ENCODE measurements at places on chromosomes 6 and 20. TPM values are rescaled to one million over a fixed set of nuclear protein-coding genes. Genes with fewer than 3 reads are reported as not detected.

The XKR7 gene
- total RNA-seq, result not detected

The ZSCAN23 gene
- 4.1 TPM for total RNA-seq

The DNAH8 gene
- total RNA-seq, result 0.08 TPM

The ELOVL2 gene
- total RNA-seq, result not detected

The MYT1 gene
- total RNA-seq, result 0.12 TPM

The VPS16 gene
- 44.1 TPM for total RNA-seq

The SNX9 gene
- 47.8 TPM for total RNA-seq

The PPDPF gene
- 158 TPM for total RNA-seq

The TFEB gene
- total RNA-seq, result 10.7 TPM

The SLC22A2 gene
- total RNA-seq, result not detected

The WASF1 gene
- total RNA-seq, result 27.7 TPM

GRCh38 chr6:2661651-2662050, 89.1 kb downstream of the MYLK4 start:
- no peaks in the 10 kb centered on the region for H3K4me1 ChIP-seq
- no peak overlapping the region for H3K27ac ChIP-seq
- no peaks in the 10 kb centered on the region for H3K36me3 ChIP-seq
- no peaks in the 10 kb centered on the region for H3K27me3 ChIP-seq
- no peak overlapping the region for H3K4me3 ChIP-seq

GRCh38 chr6:40460380-40460779, 126.8 kb downstream of the LRFN2 start:
- DNase-seq, result no peak

GRCh38 chr6:131205481-131206244, 70.4 kb downstream of the AKAP7 start:
- no peak overlapping the region for H3K27ac ChIP-seq
- no peak overlapping the region for H3K4me3 ChIP-seq
- no peaks in the 10 kb centered on the region for H3K27me3 ChIP-seq

DNA sequence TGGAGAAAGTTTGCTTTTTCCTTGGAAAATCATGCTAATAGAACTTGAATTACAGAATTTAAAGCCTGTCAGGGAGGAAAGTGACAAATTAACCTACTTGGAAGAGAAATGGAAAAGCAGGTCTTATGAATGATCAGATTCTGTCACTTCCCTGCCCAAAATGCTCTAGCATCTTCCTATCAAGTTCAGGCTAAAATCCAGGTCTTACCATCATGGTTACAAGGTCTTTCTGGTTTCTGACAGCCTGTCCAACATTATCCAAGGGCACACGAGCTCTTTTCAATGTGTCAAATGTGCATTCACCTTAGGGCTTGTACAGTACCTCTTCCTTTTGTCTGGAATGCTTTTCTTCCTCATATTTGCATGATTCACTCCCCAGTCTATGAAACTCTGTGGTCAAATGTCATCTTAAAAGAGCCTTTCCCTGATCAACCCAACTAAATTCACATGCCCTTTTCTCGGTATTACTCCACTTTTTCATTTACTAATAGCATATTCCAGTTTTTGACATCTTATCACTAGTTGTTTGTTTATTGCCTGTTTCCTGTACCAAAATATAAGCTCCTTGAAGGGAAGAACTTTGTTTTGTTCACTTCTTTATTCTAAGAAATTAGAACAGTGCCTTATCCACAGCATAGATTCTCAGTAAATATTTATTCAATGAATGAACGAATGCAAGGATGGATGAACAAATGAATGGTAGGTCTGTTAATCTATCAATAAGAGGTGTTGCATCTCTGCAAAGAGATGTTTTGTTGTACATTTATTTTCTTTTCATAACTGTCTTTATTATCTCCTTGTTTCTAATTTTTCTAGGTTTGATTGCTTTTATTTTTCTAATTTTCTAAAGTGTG, 139.5 kb downstream of the BCAS1 start:
- H3K4me1 ChIP-seq, result peaks cover 5% of the 10 kb centered on the region
- no peak overlapping the region for H3K27ac ChIP-seq
- no peaks in the 10 kb centered on the region for H3K27me3 ChIP-seq
- no peaks in the 10 kb centered on the region for H3K36me3 ChIP-seq

GRCh38 chr20:1296922-1297321, 30.8 kb downstream of the SNPH start:
- H3K27ac ChIP-seq, result no peak overlapping the region
- no peak overlapping the region for H3K4me3 ChIP-seq
- H3K27me3 ChIP-seq, result no peaks in the 10 kb centered on the region
- DNase-seq, result no peak
- H3K4me1 ChIP-seq, result no peaks in the 10 kb centered on the region

DNA sequence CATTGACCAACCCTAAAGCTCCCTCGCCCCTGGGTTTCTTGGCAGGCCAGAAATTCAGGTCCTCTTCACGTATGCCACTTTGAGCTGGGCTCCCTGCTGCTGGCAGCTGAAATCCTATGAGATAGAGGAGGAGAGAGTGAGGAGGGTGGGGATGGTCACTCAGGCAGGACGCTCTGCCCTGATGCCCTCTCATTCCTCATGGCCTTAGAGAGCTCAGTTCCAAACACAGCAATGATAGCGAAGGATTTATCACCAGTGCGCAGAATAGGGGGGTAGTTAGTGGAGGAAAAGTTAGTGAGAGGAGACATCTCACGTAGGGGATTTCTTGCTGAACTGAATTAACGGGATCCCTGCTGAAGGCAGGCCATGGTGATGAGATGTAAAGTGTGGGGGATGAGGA, 84.2 kb upstream of the PMEPA1 start:
- H3K4me3 ChIP-seq, result no peak overlapping the region
- DNase-seq, result peak; percentile 1
- no peaks in the 10 kb centered on the region for H3K36me3 ChIP-seq
- H3K4me1 ChIP-seq, result no peaks in the 10 kb centered on the region

GRCh38 chr6:44002067-44002592, 125.1 kb downstream of the MRPL14 start:
- peak; percentile 40 for DNase-seq
- peak overlapping the region; percentile 32 for H3K4me3 ChIP-seq
- no peaks in the 10 kb centered on the region for H3K27me3 ChIP-seq
- H3K27ac ChIP-seq, result no peak overlapping the region

GRCh38 chr20:43102394-43102793, 87.3 kb downstream of the PTPRT start:
- H3K27ac ChIP-seq, result no peak overlapping the region
- H3K4me3 ChIP-seq, result no peak overlapping the region
- no peaks in the 10 kb centered on the region for H3K36me3 ChIP-seq
- no peaks in the 10 kb centered on the region for H3K27me3 ChIP-seq
- no peak for DNase-seq

- DNase-seq, result peak; percentile 73
- no peaks in the 10 kb centered on the region for H3K27me3 ChIP-seq
- H3K4me3 ChIP-seq, result peak overlapping the region; percentile 65
- peaks cover 5% of the 10 kb centered on the region for H3K4me1 ChIP-seq
Observed at GRCh38 chr6:107488875-107489635, 862 bp upstream of the SOBP start.

DNA sequence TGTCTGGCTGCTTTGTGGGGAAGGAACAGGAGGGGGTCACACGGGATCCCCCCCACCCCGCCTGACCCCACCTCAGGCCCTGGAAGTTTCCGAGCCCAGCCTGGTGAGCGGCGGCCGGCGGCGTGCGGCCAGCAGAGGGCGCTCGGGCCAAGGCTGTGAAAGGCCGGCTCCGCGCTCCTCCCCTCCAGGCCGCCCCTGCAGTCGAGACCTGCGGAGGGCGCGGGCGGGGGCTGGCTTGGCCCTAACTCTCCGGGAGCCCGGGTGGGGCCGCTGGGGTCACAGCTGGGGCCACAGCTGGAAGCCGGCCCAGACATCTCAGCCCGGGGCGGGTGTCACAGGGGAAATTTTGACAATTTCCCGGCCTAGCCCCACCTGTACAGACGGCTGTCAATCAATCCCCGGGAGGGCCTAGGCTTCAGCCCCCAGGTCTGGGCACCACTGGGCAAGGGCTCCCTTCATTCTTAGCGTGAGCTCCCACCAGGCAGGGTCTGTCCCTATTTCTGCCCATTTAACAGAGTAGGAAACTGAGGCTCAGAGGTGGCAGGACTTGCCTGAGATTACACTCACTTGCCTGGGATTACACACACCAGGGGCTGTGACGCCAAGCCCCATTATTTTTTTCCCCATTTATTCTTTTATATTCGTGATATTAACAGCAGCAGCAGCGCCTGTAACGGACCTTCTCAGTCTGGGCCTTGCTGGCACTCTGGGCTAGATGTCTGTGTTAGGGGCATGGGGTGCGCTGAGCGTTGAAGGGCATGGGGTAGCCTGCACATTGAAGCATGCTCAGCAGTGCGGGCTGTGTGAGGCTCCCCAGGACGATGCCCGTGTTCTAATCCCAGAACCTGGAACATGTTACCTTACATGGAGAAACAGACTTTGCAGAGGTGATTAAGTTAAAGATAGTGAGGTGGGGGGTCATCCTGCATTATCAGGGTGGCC, 23.0 kb downstream of the ZBP1 start:
- H3K4me3 ChIP-seq, result no peak overlapping the region
- H3K36me3 ChIP-seq, result no peaks in the 10 kb centered on the region
- H3K27ac ChIP-seq, result no peak overlapping the region
- peak; percentile 82 for DNase-seq
- H3K27me3 ChIP-seq, result no peaks in the 10 kb centered on the region
- H3K4me1 ChIP-seq, result peaks cover 2% of the 10 kb centered on the region

GRCh38 chr20:58682656-58683531, 9.7 kb upstream of the NPEPL1 start:
- no peak for DNase-seq
- H3K27ac ChIP-seq, result no peak overlapping the region
- no peaks in the 10 kb centered on the region for H3K27me3 ChIP-seq

GRCh38 chr20:17652411-17652810, 29.6 kb downstream of the RRBP1 start:
- H3K27me3 ChIP-seq, result no peaks in the 10 kb centered on the region
- no peak overlapping the region for H3K4me3 ChIP-seq
- no peaks in the 10 kb centered on the region for H3K36me3 ChIP-seq
- no peak overlapping the region for H3K27ac ChIP-seq
- peak; percentile 14 for DNase-seq

- H3K27me3 ChIP-seq, result peaks cover 6% of the 10 kb centered on the region
- H3K4me1 ChIP-seq, result peaks cover 1% of the 10 kb centered on the region
Observed at GRCh38 chr20:63011798-63012197, 5.0 kb upstream of the BHLHE23 start.

- no peak overlapping the region for H3K4me3 ChIP-seq
- H3K36me3 ChIP-seq, result no peaks in the 10 kb centered on the region
- no peaks in the 10 kb centered on the region for H3K4me1 ChIP-seq
- DNase-seq, result no peak
- H3K27me3 ChIP-seq, result no peaks in the 10 kb centered on the region
- H3K27ac ChIP-seq, result no peak overlapping the region
Observed at GRCh38 chr6:37906121-37906520, 86.6 kb downstream of the ZFAND3 start.

GRCh38 chr6:126182650-126183311, 157.1 kb upstream of the CENPW start:
- no peak overlapping the region for H3K4me3 ChIP-seq
- DNase-seq, result no peak
- no peak overlapping the region for H3K27ac ChIP-seq

DNA sequence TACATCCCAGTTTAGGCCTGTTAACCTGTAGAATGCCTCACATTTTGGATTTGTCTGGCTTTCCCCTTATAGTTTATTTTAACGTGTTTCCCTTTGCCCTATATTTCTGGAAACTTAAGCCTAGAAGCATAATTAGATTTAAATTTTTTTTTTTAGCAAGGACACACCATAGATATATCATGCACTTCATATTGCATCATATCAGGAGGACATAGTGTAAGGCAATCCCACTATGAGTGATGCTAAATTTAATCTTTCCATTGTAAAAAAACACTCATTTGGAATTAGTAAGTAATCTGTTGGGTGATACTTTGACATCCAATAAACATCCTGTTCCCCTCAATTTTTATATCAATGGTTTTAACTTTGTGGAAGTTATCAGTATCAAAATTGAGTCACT, 10.3 kb upstream of the FAXC start:
- H3K4me1 ChIP-seq, result no peaks in the 10 kb centered on the region
- DNase-seq, result no peak
- H3K27ac ChIP-seq, result no peak overlapping the region
- H3K27me3 ChIP-seq, result no peaks in the 10 kb centered on the region
- no peak overlapping the region for H3K4me3 ChIP-seq

- H3K36me3 ChIP-seq, result no peaks in the 10 kb centered on the region
- H3K27me3 ChIP-seq, result no peaks in the 10 kb centered on the region
- H3K4me1 ChIP-seq, result peaks cover 2% of the 10 kb centered on the region
- no peak overlapping the region for H3K4me3 ChIP-seq
Observed at GRCh38 chr6:100175814-100176310, 181.8 kb upstream of the MCHR2 start.

- no peaks in the 10 kb centered on the region for H3K36me3 ChIP-seq
- no peak overlapping the region for H3K27ac ChIP-seq
- no peaks in the 10 kb centered on the region for H3K4me1 ChIP-seq
- no peaks in the 10 kb centered on the region for H3K27me3 ChIP-seq
- H3K4me3 ChIP-seq, result no peak overlapping the region
Observed at GRCh38 chr6:170088582-170088955, 202.3 kb downstream of the DLL1 start.

DNA sequence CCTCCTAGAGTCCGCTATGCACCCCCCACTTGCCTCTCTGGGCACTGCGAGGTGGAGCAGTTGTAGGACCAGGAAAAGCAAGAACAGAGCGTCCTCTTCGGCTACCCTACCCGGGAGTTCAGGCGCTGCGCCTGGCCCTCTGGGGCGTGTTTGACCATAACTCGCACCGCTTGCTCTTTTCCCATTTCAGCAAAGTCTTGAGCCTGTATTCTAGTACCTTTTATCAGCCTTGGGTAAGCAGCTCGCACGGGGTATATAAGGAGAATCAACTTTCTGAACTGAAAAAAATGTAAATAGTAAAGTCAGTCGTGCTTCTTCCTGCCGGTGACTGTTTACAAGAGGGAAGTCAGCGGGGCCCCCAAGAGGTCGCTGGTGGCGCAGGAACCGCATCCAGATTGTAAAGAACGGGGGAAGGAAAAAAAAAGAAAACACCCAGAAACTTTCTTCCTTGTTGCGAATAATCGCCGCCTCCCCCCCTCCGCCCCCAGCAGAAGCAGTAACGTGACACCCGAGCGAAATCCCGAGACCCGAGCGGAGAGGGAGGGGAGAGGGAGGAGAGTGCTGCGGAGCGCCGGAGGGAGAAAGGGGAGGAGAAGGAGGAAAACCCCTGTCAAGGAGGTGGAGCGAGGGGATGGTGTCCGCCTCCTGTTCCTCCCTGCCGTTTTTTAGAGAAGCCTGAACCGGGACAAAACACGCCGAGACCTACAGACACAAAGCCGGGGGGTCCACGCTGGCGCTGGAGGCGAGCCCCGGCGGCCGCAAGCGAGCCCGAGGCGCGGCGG, at the start of gene UST:
UST (plus strand) TSS at position 668 of the 782 bp plus-strand sequence. CDS start 401 bp downstream, outside the sequence.
- no peaks in the 10 kb centered on the region for H3K27me3 ChIP-seq
- H3K4me3 ChIP-seq, result peak within 1 kb of the TSS; percentile 88
- DNase-seq, result peak; percentile 89
- peak within 1 kb of the TSS; percentile 64 for H3K27ac ChIP-seq
- H3K4me1 ChIP-seq, result peaks cover 1% of the 10 kb centered on the region
- H3K36me3 ChIP-seq, result no peaks in the 10 kb centered on the region

GRCh38 chr20:43750774-43751166, 24.0 kb upstream of the GTSF1L start:
- H3K4me3 ChIP-seq, result no peak overlapping the region
- H3K27me3 ChIP-seq, result no peaks in the 10 kb centered on the region
- H3K27ac ChIP-seq, result no peak overlapping the region
- DNase-seq, result no peak

All from ovary (tissue), 10 donors.